Cerebellar cortex (tissue), 1 donor: ENCODE measurements at places on chromosomes 11 and 22.
A peak's percentile ranks its signal among the peaks of the same experiment; 100 is the strongest.

- no peak for DNase-seq
These were observed 38.4 kb upstream of the TEF start for GRCh38 chr22:41343300-41343699.

GRCh38 chr11:47914743-47915142 is 65.6 kb upstream of the PTPRJ start:
- DNase-seq = no peak

DNA sequence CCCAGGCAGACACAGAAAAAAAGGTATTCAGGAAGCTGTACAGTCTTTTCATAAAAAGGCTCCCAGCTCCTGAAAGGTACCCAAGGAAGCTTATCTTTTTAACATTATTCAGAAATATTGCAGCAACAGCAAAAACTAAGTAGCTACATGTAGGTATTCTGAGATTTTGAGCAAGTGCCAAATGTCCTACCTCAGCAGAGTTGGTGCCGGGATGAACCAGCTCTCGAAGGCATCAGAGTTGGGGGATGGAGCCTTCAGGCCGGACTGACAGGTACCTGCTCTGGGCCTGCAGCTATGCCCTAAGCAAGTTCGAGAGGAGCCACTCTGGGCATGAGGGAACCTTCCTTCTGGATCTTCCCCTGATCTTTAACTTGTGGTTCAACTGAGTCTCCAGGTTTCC is 77.1 kb upstream of the TTC12 start:
- no peak for DNase-seq

GRCh38 chr11:111155021-111155420 is 90.5 kb upstream of the POU2AF2 start:
- no peak for DNase-seq

DNA sequence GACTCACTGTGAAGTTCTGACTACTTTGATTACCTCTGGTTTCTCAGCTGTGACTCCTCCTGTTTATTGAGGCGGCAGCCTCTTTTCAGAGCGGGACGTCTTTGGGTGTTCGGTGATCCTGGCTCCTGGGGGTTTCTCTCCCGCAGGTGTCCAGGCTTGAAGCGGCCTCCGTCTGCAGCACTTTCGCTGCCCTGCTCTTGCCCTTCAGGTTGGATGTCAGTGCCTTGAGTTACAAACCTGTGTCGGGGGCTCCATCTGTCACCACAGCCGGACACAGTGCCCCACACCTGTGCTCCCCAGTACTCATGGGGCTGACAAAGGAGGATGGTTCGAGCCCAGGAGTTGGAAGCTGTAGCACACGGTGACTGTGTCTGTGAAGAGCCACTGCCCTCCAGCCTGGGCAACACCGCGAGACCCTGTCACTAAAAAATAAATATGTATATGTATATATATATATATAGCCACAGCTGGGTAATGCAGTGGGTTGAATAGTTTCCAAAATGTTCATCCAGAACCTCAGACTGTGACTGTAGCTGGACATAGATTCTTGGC is 104.1 kb downstream of the BRD1 start:
- no peak for DNase-seq

DNA sequence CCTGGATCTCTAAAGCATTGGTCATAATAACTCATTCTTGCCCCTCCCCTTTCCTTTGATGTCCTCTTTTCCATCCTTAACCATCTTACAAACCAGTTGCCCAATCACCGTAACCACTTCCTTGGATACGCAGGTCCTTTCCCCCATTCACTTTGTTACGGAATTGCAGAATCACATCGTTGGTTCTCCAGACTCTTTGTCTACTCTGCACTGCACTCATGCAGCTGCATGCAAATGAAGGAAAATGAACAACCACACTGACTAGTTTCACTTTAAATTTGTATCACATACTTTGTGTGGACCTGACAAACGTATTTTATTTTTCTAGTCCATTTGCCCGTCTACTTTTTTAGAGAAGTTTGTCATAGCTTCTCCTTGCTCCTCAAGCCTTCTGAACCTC is 69.9 kb downstream of the SLC5A12 start:
- no peak for DNase-seq

DNA sequence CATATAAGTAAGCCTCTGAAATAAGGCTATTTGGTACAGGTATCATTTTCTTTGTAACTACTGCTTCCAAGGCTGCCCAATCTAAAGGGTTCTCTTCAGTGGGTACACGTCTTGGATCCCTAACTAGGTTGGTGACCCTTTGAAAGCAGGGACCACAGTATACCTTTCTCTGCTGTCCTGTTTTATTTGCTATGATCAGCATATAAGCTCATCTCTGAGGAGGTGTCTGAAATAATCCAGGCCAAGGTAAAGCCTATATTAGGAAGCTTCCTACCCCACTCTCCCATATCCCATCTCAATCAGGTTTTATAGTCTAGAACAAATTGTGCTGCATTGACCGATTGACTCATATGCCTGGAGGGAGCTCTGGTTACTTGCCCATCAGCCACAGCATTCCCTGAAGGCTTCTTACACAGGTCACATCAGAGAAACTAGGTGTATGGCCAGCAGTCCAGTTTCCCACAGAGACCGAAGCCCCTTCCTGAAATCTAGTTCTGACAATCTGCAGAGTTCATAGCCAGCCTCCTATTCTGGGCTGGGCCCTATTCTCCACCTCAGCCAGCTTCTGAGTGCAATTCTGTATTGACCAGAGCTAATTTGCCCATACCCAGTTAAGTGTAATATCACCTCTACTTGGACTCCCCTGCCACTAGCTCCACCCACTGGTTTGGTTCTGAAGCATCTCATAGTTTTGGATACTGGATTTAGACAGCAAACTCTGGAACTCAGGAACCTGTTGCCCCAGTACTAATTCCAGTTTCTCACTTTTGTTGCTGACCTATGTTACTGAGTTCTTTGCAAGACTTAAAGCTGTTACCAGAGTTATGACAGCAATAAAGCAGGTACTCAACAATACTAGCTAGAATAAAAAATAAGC is 62.1 kb upstream of the ARHGAP20 start:
- DNase-seq = no peak

GRCh38 chr22:39901565-39902146 is 772 bp downstream of the GRAP2 start:
- no peak for DNase-seq

DNA sequence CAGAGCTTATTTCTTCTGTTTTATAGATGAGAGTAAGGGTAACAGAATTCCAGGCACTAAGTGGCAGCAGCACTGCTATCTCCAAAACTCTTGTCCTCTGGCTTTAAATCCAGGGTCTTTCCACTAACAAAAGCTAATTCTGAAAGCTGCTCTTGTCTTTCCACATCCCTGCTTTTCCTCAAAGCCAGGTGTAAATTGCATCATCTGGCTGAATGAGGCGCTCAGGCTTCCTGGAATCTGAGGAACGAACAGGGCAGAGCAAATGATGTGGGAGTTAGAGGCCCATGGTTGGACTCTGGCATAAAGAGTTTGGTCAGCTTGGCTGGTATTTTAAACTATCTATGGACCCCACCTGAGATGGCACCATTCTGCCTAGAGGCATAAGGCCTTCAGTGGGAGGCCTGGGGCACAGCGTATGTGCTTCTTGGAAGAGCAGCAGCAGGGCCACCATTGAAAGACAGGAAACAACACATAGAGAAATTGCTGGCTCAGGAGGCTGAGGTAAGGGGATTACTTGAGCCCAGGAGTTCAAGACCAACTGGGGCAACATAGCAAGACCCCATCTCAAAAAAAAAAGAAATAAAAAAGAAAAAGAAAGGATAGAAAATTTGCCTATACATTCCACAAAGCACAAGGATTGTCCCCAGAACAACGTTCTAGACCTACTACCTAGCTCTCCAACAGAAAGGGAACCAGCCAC is 1.9 kb downstream of the KCNJ5 start:
- peak; percentile 62 for DNase-seq

GRCh38 chr11:65545853-65546216 is 12.3 kb downstream of the LTBP3 start:
- DNase-seq = no peak

DNA sequence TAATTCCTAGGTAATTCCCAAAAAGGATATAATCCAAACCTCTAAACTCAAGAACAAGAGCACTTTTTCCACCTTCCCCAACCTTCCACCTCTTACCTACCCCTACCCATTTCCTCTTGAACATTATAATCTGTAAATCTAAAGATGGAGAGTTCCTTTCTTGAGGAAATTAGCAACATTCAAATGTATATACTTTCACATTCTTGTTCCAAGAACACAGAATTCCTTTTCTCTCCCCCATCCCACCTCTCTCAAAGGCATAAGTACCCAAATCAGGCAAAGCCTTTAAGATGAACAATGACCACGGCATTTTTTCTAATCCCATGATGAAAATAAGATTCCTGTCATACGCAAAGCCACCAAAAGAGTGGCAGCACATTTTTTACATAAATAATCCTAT is 18.3 kb downstream of the RRAS2 start:
- DNase-seq = no peak

- DNase-seq = no peak
These were observed 32.9 kb upstream of the EED start for GRCh38 chr11:86211619-86212018.

GRCh38 chr11:12496181-12497025 is 119.0 kb downstream of the PARVA start:
- peak; percentile 12 for DNase-seq

- DNase-seq = no peak
These were observed 48.6 kb downstream of the PISD start for GRCh38 chr22:31613286-31613903.

GRCh38 chr11:104653407-104653806 is 244.9 kb downstream of the CASP12 start:
- DNase-seq = no peak

- DNase-seq = no peak
These were observed 2.8 kb upstream of the JHY start for GRCh38 chr11:122879785-122880184.

DNA sequence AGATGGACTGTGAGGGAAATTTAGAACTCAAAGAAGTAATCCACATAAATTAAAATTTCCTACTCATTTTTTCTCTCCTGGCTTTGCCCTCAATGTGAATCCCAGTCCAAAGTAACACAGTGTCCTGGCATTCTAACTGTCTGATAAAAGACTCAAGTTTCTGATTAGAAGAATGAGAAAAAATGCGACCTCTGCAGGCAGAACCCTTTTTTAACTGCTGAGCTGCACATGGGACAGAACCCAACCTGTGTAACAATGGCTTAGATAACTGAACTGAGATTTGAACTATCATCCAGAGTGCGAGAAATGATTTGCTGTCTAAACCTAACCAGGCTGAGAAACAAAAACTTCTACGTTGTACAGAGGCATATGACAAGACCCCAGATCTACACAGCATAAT is 385.6 kb upstream of the LRRC4C start:
- no peak for DNase-seq

DNA sequence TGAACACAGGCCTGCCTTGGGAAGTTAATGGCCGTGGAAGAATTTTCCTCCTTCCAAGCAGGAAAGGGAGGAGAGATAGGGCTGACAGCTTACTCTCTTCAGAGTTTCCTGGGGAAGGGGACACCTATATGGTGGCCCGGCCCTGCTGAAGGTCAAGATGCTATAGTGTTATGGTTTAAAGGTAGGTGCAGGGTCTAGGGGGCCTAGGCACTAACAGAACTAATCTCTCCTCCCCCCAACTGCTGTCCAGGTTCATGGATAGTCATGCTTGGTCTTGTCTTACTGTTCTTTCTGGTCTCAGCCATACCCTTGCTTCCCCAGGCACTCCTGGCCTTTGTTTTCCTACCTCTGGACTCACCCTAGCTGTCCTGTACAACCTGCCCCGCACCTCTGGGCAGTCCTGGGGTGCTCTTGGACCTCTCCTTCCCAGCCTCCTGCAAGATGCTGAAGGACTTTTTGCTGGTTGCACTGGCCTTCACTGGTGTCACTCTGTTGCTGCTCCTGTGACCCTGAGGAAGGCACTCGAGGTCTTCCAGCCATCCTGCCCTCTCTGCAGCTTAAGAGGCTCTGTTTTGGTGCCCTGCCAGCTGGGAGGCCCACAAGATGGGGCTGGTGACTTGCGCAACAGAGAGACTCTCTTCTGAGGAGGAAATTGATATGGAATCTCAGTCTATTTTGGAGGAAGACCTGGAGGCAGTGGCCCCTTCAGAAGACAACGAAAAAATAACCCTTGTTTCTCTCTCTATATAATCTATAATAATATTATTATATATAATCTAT is 17.9 kb downstream of the SEC14L3 start:
- peak; percentile 44 for DNase-seq

DNA sequence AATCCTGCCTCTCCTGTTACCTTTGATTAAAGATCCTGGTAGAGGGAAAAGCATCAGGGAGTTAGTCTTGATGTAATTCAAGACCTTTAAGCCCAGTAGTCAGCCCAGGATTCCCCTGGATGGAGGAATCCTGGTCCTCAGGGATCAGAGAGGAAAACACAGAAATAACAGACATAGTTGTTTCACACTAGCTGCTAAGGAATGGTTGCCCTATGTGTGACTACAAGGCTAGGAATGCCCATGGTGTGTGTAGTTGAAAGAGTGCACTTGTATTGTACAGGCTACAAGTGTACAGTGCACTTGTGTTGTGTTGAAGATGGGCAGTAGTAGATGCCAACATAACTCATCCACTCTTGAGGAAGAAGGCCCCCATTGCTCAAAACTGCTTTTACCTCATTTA is 226.8 kb downstream of the AASDHPPT start:
- no peak for DNase-seq

DNA sequence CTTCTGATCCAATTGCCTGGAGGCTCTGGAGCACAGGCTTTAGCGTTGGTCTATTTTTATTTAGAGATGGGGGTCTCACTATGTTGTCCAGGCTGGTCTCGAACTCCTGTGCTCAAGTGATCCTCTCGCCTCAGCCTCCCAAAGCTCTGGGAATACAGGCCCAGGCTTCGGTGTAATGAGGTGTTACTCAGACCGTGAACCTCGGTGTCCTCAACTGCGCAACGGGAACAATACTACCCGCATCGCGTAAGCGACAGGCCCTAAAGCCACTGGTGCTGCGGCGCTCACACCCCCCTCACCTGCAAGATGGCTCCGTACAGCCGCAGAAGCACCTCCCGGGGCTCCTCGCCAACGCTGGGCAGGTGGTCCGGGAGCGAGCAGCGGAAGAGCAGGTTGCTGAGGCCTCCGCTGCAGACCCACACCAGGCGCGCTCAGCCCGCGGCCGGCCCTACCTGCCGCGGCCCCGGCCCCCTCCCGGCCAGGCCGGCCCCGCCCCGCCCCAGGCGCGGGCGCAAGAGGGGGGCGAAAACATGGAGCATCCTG is 628 bp downstream of the CHKB start:
- DNase-seq = peak; percentile 39
